ENCODE measurements at places on chromosomes 6 and 20. TPM values are rescaled to one million over a fixed set of nuclear protein-coding genes. Genes with fewer than 3 reads are reported as not detected.

MCHR2 gene
- total RNA-seq: not detected

PNLDC1 gene
- 0.23 TPM for total RNA-seq

MUC22 gene
- not detected for total RNA-seq

ELOVL5 gene
- 37.6 TPM for total RNA-seq

CALHM5 gene
- 0.47 TPM for total RNA-seq

CAP2 gene
- 3.3 TPM for total RNA-seq

CRISP2 gene
- 0.72 TPM for total RNA-seq

HCK gene
- 3.1 TPM for total RNA-seq

SIGLEC1 gene
- total RNA-seq: 1.7 TPM

PSORS1C2 gene
- total RNA-seq: not detected

THBS2 gene
- 82.4 TPM for total RNA-seq

PDE10A gene
- total RNA-seq: 46.3 TPM

KIAA1755 gene
- total RNA-seq: 29.7 TPM

ULBP2 gene
- total RNA-seq: not detected
